ENCODE measurements at places on chromosomes 3 and 15.

DNA sequence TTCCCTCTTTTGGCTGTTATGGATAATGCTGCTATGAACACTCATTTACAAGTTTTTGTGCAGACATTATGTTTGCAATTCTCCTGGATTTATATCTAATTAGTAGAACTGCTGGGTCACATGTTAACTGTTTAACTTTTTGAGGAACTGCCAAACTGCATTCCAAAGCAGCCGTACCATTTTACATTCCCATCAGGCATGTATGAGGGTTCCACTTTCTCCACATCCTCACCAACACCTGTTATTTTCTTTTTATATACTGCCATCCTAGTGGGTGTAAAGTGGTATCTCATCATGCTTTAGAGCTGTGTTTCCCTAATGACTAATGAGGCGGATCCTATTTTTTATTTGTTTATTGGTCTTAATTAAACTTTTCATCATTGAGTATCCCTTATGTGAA lies 9.2 kb downstream of the KPNA4 start:
- no peak for DNase-seq

GRCh38 chr3:196842567-196843434 lies 24.9 kb upstream of the SENP5 start:
- no peak for DNase-seq

- no peak for DNase-seq
These were observed 52.5 kb upstream of the KCNMB2 start for GRCh38 chr3:178483704-178484103.

DNA sequence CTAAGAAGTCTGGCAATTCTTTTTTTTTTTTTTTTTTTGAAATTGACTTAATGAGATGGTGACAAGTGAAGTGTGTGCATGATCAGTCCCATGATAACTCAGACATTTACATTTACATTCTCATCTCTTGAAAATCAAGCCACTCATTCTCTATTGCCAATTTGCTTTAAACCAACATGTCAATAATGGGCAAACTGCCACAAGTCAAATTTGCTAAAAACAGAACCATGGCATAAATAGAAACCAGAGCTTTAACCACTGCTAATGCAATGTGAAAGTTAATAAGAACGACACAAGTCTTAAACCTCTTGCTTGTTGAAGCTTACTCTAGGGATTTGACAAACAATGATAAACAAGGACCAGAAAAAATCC lies 12.0 kb upstream of the COL8A1 start:
- DNase-seq, result no peak

GRCh38 chr3:16140894-16141285 lies 33.6 kb upstream of the GALNT15 start:
- DNase-seq, result no peak

DNA sequence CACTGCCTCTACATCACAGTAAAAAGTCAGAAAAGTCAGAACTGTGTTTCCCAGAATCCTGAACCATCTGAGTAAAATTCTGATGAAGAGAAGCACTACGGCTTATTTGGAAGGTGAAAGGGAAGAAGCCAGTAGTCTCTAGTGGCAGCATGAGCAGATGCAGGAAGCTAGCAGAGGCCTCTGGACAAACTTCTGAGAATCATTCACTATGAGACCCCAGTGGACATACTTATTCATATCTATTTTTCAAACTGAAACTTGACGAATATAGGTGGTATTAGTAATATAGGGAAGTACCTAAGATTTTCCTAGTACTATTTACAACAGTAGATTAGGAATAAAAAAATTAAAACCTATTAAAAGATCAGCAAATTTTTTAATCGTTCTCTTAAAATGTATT lies 272.8 kb upstream of the TTC14 start:
- no peak for DNase-seq

DNA sequence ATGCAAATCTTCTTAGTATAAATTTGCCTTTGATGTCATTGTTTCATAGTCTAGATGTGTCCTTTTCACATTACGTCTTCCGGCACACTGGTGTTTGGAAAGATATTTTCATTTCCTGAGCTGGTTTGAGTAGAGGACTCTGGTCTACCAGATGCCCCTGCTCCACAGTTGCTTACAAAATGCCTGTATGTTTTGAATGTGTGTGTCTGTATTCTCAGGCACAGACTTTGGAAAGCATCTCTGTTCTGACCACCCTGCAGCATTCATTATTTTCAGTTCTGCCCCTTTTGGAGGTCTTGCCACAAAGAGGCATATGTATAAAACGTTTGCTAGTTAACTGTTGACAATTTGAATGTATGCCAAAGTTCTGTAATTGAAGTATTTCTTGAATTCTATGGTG lies 236.0 kb upstream of the GOLIM4 start:
- no peak for DNase-seq

DNA sequence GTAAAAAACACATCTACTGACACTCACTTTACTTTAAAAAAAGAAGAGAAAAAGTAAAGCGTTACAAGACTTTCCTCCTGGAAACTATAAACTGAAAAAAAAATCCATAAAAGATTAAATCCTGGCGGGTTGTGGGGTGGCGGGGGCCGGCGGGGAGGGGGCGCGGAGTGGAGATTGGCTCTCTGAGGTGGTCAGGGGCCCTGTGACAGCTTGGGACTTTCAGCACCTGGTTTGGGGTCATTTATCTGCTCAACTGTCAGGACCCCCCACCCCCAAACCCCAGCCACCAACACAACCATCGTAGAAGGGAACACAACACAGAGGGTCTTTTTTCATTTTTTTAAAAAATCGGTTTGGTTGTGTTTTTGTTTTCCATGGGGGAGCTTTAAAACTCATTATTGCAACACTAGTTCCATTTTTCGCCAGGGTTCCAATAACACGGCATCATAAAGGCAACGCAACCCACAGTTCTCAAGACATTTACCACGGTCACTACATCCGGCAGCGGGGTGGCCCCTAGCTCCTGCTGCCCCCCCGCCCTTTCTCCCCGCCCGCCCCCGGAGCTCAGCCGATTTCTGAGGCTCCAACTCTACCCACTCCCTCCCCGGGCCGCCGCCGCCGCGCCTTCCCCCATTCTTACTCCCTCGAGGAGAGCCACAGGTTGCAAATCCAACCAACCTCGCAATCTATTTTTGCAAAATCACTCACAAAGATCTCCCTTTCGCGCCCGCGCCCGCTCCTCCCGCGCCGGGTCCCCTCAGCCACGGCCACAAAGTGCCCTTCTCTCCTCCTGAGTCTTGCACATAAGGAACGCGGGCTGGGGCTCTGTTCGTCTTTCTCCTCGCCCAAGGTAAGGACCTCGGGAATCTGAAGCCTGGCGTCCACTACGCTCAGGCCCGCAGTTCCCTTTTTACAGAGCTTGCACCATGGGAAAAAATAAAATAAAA lies 1.8 kb downstream of the BCL6 start:
- DNase-seq, result peak; percentile 10

DNA sequence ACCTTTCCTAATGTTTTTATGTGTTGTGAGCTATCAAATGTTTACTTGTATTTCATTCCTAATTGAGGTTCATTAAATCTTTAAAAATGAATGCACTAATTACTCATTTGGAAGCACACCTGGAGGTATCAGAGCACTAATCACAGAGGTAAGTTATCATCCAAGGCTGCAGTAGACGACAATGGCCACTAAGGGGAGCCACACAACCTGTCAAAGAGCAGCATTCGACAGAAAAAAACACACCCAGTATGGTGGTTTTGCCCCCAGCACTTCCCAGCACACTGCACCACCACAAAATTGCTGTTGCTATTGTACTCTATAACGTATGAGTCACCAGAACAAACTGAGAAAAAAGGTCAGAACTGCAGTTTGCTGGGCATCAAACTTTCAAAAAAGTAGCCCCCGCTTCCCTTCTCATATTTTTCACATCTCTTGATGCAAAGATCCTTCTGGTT lies 205.9 kb upstream of the IGF1R start:
- peak; percentile 84 for DNase-seq

DNA sequence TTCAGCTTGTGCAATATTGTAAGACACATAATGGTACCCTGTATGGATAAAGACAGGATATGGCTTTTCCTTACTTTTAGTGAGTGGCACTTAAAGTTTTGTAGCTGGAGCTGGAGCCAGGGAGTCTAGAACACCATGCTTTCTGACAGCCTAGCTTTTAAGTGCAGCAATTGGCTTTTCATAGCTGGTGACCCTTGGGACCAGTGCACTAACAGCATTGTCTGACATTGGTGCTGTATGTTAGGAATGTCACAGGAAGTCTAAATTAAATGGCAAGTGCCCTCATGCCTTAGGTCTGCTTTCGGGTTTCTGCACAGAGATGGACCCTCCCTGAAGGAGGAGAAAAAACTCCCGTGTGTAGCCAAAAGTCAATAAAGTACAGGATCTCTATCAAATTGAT lies 628.2 kb downstream of the NR2F2 start:
- no peak for DNase-seq

- no peak for DNase-seq
These were observed 90.6 kb upstream of the RNF7 start for GRCh38 chr3:141647562-141647915.

DNA sequence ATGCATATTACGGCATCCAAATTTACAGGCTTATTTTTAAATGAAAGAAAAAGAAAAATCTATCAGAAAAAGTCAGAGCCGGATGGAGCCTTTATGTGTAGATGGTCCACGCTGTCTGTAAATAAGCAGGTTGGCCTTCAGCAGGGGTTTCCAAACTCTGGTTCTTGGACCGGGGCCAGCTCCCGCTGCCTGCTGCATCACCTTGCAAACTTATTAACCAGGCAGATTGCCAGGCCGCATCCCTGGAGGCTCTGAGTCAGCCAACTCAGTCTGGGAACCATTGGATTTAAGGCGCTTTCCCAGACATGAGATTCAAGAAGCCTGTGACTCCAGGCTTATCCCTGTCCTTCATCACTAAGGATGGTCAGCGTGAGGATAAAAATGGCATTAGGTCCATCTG lies 212.4 kb downstream of the OPA1 start:
- DNase-seq, result peak; percentile 95

DNA sequence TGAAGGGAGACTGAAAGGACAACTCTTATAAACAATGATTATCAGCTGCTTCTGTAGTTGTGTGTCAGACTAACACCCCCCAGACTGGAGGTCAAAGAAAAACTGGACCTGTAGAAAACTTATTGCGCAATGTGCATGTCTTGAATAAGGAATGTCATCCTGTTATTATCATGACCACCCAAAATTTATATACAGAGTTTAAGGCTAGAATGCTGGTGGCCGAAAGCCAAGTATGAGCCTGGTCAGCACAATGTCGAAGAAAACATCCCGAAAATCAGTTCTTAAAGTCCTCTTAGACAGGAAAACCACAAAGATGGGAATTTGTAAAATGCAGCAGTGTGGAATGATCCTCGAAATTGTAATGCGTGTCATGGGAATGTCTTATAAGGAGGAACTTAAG lies 29.3 kb downstream of the RFTN1 start:
- no peak for DNase-seq

DNA sequence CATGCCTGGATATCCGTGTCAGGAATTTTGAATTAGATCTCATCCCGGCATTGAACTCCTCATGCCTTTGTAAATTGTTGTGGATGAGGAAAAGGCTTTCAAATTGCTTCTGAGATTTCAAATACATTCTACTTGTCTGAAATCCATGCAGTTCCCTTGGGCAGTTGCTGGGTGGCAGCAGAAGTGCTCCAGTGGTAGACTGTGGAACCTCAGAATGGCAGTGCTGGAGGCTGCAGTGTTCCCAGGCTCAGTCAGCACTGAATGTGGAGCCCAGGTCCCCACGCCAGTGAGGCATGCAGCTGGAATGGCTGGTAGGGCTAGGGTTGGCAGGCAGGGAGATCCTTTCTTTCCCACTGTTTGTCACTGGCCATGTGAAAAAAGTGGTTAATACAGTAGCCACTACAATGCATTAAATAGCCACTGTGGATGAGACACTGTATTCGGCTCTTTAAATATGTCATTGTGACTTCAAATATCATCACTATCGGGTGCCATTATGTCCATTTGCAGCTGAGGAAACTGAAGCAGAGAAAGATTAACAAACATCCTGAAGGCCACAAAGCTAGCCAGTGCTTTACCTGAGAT lies 98.6 kb downstream of the TPRG1 start:
- DNase-seq, result peak; percentile 85

- no peak for DNase-seq
These were observed 2.2 kb downstream of the FAH start for GRCh38 chr15:80155001-80155377.

DNA sequence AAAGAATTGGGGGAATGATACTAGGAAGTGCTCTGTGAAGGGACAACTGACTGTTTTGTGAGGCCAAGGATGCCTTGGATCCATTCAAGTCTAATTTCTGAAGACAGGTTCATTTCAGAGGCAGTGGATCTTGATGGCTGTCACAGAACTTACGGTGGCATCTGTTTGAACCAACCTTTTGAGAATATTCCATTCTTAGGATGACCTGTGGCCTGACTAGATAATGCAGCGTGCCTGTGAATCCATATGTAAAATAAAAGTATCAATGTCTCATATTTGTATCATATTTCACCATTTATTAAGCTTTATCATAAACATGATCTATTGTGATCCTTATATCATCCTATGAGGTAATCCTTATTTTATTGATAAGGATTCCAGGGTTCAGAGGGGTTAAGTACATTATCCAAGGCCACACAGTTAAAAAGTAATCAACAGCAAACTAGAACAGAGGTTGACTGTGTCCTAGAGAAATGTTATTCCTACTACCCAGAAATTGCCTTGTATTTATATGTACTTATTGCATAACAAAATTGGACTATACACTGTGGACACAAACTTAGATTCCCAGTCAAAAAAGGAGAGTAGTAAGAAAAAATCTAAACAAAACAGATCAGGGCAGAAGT lies 34.3 kb downstream of the IL1RAP start:
- DNase-seq, result no peak

DNA sequence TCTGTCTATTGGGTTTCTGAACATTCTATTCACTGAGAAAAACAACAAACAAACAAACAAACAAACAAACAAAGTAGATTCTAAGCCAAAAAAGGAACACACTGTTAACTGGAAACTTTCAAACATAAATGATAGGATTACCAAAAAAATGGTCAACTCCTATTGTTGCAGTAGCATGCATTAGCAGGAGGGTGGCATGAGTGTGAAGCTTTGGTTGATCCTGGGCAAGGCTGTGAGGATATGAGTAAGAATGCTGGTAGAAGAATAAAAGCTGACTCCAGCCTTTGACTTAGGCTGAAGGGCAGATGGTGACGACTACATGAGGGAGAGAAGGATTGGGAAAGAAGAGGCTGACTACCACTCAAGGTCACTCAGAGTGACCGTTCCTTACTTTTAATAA lies 810.3 kb downstream of the VGLL3 start:
- DNase-seq, result peak; percentile 64

GRCh38 chr3:26920646-26921478 lies 298.3 kb downstream of the LRRC3B start:
- DNase-seq, result no peak

GRCh38 chr3:195061756-195062655 lies 209.0 kb downstream of the XXYLT1 start:
- no peak for DNase-seq

DNA sequence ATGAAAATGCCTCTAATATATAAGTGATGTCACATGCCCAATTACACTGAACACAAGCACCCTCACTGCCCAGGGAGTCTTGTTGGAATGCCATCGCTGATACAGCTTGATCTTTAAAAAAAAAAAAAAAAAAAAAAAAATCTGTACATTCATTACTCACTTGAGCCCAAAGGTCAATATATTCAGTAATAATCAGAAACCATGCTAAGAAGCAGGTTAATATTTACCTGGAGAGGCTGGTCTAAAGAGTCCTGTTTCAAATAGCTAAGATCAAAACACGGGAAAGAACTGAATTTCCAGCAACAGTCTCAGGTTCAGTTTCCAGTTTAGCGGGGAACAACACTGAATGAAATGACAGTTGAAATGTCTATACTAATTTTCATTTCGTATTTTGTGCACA lies 109.9 kb downstream of the UACA start:
- no peak for DNase-seq
